Upper lobe of right lung (tissue), 1 donor: ENCODE measurements at places on chromosomes 12 and 14.

DNA sequence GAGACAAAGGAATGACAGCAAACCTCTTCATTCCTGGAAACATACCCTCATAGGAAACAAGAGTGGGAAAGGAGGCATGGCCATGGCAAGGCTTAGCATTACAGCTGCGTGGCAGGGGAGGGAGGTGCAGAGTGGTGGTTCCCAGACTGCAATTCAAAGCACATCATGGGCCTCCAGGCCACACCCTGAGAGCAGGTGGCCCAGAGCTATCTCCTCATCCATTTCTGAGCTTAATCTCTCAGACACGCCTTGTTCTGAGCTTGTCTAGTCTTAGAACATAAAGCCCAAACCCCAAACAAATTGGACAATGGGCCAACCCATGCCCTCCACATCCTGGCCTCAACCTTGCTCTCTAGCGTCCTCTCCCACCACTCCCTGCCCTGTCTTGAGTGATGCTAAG is 5.9 kb upstream of the KRT3 start:
- H3K4me1 ChIP-seq, result peaks cover 11% of the 10 kb centered on the region
- no peak overlapping the region for H3K27ac ChIP-seq
- H3K36me3 ChIP-seq, result no peaks in the 10 kb centered on the region
- no peaks in the 10 kb centered on the region for H3K27me3 ChIP-seq
- DNase-seq, result peak; percentile 20

- no peak for DNase-seq
- H3K27ac ChIP-seq, result no peak overlapping the region
- no peaks in the 10 kb centered on the region for H3K4me1 ChIP-seq
- H3K27me3 ChIP-seq, result no peaks in the 10 kb centered on the region
These were observed 53.4 kb upstream of the DICER1 start for GRCh38 chr14:95210699-95211098.

DNA sequence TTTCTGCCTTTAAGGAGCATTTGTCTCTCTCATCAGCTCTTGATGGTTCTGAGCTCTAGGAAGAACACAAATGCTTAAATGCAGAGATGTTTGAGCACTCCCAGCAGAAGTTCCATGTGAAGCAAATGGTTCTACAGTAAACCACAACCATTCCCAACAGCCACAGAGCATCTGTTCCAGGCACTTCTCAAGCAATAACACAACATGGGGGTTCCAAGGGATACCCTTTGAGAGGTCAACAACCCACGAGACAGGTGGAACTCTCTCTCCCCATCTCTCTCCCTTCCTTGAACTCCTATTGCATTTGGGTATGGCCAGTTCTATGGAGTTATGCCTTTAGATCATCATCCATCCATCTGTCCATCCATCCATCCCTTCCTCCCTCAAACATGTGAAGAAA is 5.2 kb upstream of the COL2A1 start:
- peaks cover 42% of the 10 kb centered on the region for H3K27me3 ChIP-seq
- H3K4me3 ChIP-seq, result no peak overlapping the region
- H3K27ac ChIP-seq, result no peak overlapping the region
- peaks cover 7% of the 10 kb centered on the region for H3K4me1 ChIP-seq

GRCh38 chr12:109734219-109735000 is 20.8 kb downstream of the FAM222A start:
- DNase-seq, result peak; percentile 41
- H3K4me3 ChIP-seq, result no peak overlapping the region
- no peaks in the 10 kb centered on the region for H3K4me1 ChIP-seq
- no peak overlapping the region for H3K27ac ChIP-seq
- no peaks in the 10 kb centered on the region for H3K36me3 ChIP-seq

DNA sequence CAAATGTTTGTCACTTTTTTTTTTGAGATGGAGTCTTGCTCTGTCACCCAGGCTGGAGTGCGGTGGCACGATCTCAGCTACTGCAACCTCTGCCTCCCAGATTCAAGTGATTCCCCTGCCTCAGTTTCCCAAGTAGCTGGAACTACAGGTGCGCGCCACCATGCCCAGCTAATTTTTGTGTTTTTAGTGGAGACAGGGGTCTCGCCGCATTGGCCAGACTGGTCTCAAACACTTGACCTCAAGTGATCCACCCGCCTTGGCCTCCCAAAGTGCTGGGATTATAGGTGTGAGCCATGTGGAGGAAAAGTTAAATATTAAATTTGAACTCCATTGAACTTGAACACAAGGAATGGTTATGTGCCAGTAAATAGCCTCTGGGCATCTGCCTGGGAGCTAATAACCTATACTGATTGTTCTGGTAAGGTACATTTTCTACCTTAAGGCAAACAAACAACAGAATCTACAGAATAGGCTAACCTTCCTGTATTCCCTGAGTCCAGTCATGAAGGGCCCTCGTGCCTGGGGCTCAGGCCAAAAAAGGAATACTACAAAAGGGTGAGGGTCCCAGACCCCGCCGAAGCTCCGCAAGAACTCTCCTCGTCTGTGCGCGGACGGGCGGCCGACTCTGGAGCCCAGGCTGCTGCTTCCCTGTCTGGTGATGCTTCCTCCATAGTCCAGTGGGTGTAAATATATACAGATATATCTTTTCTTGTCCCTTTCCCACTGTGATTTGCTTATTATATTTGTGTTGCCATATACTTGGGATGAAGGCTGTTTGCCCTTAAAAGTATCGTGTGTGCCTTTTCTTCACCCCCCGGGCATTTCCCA is 74.0 kb upstream of the EIF5 start:
- peaks cover 6% of the 10 kb centered on the region for H3K4me1 ChIP-seq
- no peak for DNase-seq
- no peaks in the 10 kb centered on the region for H3K36me3 ChIP-seq
- H3K27me3 ChIP-seq, result no peaks in the 10 kb centered on the region

- peak; percentile 53 for DNase-seq
- H3K36me3 ChIP-seq, result no peaks in the 10 kb centered on the region
- no peak overlapping the region for H3K4me3 ChIP-seq
- H3K4me1 ChIP-seq, result no peaks in the 10 kb centered on the region
These were observed 289.8 kb upstream of the RTL1 start for GRCh38 chr14:101193106-101193844.

DNA sequence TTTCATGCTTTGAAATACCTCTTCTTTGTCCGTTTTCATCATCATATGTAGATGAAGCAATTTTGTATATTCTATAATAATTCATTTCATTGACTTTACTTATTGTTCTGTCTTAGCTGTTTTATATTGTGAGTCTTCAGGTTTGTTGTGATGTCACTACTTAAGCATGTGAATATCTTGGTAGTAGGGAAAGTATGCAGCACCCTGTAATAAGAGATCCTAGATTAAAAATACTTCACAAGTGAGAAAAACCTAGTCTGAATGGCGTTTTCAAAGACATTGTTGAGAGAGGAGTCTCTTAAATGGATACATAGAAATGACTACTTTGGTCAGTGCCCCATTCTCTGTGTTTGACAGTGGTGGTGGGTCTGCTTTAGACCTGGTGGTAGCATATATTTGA is 61.4 kb downstream of the SLC16A7 start:
- H3K36me3 ChIP-seq, result no peaks in the 10 kb centered on the region
- H3K4me1 ChIP-seq, result no peaks in the 10 kb centered on the region
- no peak overlapping the region for H3K4me3 ChIP-seq
- H3K27ac ChIP-seq, result no peak overlapping the region
- no peaks in the 10 kb centered on the region for H3K27me3 ChIP-seq

DNA sequence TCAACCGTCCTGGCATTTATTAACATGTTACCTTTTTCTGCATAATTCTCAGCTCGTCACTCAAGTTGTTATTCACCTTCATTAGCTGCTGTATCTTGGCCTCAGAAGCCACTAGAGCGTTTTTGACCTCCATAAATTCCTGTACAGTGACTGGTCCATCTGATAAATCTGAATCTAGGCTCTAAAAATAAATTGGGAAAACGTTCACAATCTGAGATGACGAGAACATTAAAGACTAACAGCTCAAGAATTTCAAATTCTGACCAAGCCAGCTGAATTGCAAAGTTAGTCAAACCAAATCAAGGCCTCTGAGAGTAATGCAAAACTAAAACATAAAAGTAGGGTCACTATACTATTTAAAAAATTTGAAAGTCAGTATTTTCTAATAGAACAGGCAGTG is 45.0 kb downstream of the GIT2 start:
- H3K4me1 ChIP-seq, result peaks cover 32% of the 10 kb centered on the region
- DNase-seq, result no peak
- H3K27me3 ChIP-seq, result no peaks in the 10 kb centered on the region
- H3K4me3 ChIP-seq, result no peak overlapping the region
- H3K27ac ChIP-seq, result no peak overlapping the region
- H3K36me3 ChIP-seq, result peaks cover 97% of the 10 kb centered on the region

DNA sequence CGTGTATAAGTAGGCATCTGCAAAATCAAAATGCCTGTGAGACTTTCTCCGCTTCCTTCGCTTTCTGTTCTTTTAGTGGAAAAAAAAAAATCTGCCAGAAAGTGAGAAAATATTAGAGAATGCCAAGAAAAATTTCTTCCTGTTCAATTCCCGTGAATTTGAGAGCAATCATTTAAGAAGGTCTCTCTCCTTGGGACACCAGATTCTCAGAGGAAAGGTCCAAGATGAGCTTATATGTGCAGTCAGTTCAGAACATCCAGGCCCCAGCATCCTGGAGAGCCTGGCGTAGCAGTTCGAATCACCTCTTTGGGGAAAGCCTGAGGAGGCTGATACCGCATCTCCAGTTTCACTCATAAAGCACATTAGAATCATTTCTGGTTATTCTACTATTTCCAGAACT is 912.8 kb downstream of the GALC start:
- H3K27me3 ChIP-seq, result no peaks in the 10 kb centered on the region
- no peak for DNase-seq
- H3K27ac ChIP-seq, result no peak overlapping the region

DNA sequence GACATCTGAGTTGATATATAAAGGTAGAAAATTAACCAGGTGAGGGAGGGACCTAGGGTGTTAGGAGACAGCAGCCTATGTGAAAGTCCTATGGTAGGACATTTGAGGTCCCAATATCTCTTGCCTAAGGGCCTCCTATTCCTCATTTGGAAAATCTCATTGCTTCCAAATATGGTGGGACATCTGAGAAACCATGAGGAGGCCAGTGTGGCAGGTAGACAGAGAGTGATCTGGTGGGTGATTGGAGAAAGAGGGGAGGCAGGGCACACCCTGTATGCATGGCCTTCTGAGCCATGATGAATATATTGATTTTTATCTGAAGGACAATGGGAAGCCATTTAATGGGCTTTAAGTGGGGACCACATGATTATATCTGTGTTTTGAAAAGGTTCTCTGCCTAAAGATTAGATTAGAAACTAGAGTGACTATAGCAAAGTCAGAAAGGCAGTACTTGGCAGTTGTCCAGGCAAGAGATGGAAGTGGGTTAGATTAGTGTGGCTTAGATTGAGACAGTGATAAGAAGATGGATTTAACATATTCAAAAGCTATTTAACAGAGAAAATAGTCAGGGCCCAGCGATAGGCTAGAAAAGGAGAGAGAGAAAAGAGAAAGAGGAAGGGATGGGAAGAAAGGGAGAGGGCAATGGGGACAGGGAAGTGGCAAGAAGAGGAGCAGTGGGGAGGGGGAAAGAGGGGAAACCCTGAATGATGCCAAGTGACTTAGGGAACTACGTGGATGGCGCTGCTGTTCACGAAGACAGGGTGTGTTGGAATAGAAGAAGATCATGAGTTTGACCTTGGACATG is 237.2 kb upstream of the SRRM4 start:
- H3K27ac ChIP-seq, result no peak overlapping the region
- no peaks in the 10 kb centered on the region for H3K27me3 ChIP-seq
- H3K36me3 ChIP-seq, result no peaks in the 10 kb centered on the region
- no peak for DNase-seq
- no peak overlapping the region for H3K4me3 ChIP-seq
- no peaks in the 10 kb centered on the region for H3K4me1 ChIP-seq

DNA sequence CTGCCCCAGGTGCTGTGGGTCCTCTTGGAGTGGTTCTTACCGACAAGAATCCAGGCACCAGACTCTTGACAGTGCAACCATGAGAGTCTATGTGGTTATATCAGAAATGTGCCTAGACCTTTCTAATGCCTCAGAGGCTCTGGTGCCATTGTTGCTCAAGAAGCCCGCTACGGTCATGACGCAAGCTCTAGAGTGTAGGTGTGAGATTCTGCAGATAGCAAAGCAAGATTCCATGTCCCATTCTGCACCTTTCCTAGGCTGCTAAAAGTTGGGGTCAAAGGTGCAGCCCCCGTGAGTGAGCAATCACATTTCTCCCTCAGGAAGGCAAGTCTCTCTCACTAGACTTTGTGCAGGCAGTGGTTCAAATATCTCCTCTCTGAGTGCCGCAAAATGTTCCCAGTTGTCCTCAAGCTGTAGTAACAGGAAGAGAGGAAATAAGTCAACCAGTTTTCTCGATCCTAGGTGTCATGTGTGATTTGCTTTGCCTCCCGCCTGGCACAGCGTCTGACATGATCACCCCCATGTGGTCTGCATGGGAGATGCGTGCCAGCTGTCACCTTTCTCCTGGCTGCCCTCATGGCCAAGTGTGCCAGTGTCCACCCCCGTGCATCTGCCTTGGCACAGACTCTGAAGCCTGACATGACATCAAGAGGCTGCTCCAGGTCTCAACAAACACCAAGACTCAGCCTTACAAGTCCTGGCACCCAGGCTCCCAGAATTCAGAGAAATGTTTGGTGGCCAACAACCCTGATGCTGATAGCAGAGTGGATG is 122.5 kb upstream of the COCH start:
- H3K27me3 ChIP-seq, result no peaks in the 10 kb centered on the region
- DNase-seq, result no peak
- no peaks in the 10 kb centered on the region for H3K4me1 ChIP-seq

DNA sequence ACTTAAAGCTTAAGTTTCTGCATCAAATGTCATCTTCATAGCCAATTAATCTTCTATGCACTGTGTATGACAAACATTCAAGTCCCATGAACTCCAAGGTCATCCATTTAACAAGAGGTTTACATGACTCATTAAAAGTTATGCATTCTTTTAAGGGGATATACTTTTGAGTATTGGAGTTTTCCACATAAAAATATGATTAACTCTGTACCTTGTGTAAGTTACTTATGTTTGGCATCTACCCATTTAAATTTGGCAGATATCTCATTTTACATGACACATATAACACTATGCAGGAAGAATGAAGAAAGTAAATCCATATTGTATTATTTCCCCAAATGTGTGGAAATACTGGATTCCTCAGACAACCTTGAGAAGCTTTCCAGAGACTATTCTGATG is 240.2 kb downstream of the PAX9 start:
- H3K4me3 ChIP-seq, result no peak overlapping the region
- no peaks in the 10 kb centered on the region for H3K36me3 ChIP-seq
- no peaks in the 10 kb centered on the region for H3K27me3 ChIP-seq
- H3K4me1 ChIP-seq, result no peaks in the 10 kb centered on the region
- H3K27ac ChIP-seq, result no peak overlapping the region

DNA sequence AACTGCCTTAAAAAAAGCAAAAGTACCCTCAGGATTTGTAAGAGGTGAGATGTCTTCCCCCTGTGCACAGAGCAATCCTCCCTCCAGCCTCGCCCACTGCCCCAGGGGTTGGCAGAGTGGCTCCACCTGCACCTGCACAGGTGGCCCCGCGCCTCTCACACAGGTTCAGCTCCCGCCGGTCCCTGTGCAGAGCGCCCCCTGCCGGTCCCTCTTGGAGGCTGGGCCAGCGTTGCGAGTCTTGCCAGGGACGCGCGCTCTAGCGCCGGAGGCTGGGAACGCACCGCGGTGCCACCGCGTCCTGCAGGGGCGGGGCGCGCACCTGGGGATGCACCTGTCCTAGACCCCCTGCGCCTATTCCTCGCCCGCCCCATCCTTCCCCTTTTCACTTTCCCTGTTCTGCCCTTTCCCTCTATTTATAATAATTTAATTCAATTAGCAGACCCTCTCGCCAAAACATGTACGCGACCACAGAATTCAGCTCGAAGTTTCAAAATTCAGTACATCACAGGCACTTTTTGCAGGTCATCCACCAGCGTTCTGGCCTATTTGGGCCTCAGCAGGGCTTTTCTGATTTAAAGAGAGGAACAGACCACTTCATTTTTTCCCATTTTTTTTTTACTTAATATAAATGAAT is 618.6 kb downstream of the AACS start:
- no peaks in the 10 kb centered on the region for H3K36me3 ChIP-seq
- no peaks in the 10 kb centered on the region for H3K27me3 ChIP-seq
- H3K4me3 ChIP-seq, result no peak overlapping the region
